ENCODE measurements at places on chromosomes 16 and 17. TPM values are rescaled to one million over a fixed set of nuclear protein-coding genes. Genes with fewer than 3 reads are reported as not detected.

DNA sequence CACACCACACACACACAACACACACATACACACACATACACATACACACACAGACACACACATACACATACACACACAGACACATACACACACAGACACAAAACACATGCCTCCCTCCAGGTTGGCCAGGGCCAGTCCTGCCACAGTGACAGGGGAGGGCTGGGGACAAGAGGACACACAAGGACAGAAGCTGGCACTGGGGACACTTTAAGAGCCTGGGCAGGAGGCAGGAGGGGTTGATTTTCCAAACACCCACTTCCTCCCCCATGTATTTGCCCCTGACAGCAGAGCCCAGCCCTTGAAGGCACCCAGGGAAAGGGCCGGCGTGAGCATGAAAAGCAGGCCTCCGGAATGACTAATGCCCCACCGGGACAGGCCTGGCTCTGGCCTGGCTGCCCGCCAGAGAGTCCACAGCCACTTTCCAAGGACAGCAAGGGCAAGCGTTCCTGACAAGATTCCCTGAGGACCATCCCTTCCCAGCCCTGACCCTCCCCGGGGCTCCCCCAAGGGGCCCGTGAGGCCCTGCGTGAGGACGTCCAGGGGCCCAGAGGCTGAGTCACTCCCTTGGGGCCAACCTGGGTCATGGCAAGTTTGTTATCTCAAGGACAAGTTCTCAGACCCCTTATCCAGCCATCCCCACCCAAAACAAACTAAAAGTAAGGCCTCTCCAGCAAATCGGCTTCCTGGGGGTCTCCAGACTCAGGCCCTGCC lies 235.6 kb downstream of the ZNF423 start:
- peaks cover 27% of the 10 kb centered on the region for H3K4me1 ChIP-seq
- H3K36me3 ChIP-seq: no peaks in the 10 kb centered on the region
- peak overlapping the region; percentile 15 for H3K27ac ChIP-seq
- H3K27me3 ChIP-seq: no peaks in the 10 kb centered on the region

DNA sequence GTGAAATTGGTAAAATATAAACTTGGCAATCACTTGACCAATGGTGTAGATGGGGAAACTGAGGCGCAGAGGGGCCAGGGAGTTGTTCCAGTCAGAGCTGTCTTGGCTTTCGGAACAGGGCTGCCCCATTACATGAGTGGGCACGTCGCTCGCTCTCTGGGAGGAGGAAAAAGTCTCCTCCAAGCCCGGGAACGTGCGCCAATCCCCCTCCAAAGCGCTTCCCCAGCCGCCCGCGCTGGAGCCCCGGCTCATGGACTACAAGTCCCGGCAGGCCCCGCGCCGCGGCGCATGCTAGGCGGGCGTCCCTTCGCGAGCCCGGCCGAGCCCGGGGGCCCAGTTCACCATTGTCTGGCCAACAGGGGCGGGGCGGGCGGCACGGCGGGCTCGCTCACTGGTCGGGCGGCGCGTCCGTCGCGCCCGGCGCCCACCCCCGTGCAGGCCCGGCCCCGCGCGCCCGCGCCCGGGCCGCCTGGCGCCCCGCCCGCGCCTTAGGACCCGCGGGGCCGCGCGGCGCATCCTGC lies at the start of gene LLGL1:
LLGL1 (plus strand) TSS at position 515 of the 521 bp plus-strand sequence. CDS start 48 bp downstream, outside the sequence.
- peak within 1 kb of the TSS; percentile 75 for H3K4me3 ChIP-seq
- H3K27ac ChIP-seq: peak within 1 kb of the TSS; percentile 68
- H3K4me1 ChIP-seq: peaks cover 18% of the 10 kb centered on the region
- no peaks in the 10 kb centered on the region for H3K36me3 ChIP-seq
- peak; percentile 94 for DNase-seq

GRCh38 chr17:69506489-69506888 lies 92.0 kb downstream of the MAP2K6 start:
- H3K27ac ChIP-seq: no peak overlapping the region
- no peaks in the 10 kb centered on the region for H3K27me3 ChIP-seq
- no peak overlapping the region for H3K4me3 ChIP-seq
- no peak for DNase-seq
- H3K4me1 ChIP-seq: no peaks in the 10 kb centered on the region

GRCh38 chr17:55705847-55706246 lies 16.8 kb downstream of the TMEM100 start:
- H3K27me3 ChIP-seq: no peaks in the 10 kb centered on the region
- no peak overlapping the region for H3K4me3 ChIP-seq
- H3K4me1 ChIP-seq: peaks cover 25% of the 10 kb centered on the region
- no peak for DNase-seq
- H3K27ac ChIP-seq: no peak overlapping the region

DNA sequence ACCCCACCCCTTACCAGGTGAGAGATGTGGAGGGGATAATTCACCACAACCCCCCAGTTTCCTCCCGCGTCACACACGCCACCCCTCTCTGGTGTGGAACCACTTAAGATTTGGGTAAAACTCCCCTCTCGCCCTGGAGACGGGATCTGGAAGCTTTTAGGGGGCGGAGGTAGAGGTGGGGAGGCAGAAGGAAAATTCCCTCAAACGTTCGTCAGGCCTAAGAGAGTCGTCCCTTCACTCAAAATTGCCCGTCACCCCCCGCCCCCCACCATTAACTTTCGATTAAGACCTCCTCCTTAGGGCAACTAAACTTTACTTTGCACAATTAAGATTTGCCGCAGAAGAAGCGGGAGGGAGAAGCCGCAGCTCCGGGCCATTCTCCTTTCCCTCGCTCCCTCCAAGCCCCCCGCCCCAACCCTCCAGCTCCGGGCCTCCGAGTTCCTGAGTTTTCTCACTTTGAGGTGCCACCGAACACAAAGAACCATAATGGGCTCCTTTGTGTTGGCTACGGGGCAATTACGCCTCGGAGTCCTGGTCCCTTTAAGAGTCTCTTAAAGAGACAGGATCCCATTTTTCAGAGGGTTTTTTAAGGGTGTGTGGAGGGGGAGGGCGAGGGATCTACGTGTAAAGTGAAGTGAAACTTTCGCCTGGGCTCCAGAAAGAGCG lies 985 bp upstream of the FZD2 start:
- H3K27ac ChIP-seq: peak overlapping the region; percentile 82
- H3K4me1 ChIP-seq: no peaks in the 10 kb centered on the region
- H3K27me3 ChIP-seq: peaks cover 10% of the 10 kb centered on the region

- no peaks in the 10 kb centered on the region for H3K4me1 ChIP-seq
- no peak overlapping the region for H3K4me3 ChIP-seq
- no peaks in the 10 kb centered on the region for H3K27me3 ChIP-seq
- H3K27ac ChIP-seq: no peak overlapping the region
Observed at GRCh38 chr16:12065866-12066545, 89.5 kb downstream of the SNX29 start.

DNA sequence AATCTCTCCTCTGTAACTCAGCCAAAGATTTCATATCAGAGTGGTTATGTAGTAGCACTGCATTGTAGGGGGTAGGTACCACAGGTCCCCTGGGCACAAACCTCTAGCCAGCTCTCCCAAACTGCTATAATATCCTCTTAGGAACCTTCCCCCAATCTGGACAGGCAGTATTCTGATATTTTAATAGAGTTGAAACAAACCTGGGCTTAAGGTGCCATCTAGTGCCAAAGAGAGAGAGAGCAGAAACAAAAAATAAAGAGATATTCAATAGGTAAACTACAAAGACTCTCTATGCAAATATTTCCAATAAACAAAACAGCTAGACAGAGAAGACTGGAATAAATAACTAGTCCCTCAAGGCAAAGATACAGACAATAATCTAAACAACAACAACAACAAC lies 1070.0 kb downstream of the CDH11 start:
- no peak for DNase-seq
- no peak overlapping the region for H3K27ac ChIP-seq
- H3K27me3 ChIP-seq: no peaks in the 10 kb centered on the region
- no peaks in the 10 kb centered on the region for H3K4me1 ChIP-seq
- H3K4me3 ChIP-seq: no peak overlapping the region

DNA sequence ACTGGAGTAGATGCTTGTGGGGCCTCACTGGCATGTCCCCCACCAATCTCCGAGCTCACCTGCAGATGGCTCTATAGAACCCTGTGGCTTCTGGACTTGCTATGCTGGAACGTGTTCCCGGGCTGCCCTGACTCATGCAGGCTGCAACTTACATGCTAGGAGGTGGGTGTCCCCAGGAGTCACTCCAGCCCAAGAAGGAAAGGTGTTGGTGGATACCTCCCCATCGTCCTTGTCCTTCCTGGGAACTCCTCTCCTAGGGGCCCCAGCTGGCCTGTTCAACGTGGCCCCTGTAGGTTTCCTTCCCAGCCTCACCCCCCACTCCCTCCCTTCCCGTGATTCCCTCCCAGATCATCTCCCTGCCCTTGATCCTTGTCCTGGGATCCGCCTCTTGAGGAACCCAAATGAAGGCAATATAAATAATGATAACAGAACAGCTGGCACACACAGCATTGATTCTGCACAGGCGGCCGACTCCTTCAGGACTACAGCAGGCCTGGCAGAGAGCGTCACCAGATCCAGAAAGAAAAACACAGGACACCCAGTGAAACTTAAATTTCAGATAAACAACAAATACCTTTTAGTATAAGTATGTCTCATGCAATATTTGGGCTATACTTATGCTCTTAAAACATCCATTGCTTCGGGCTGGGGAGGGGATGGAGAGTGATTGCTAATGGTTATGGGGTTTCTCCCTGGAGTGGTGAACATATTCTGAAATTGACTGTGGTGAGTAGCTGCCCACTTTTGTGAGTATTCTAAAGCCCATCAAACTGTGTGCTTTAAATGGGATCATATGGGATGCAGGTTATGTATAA lies 221.1 kb upstream of the GSE1 start:
- H3K4me3 ChIP-seq: no peak overlapping the region
- H3K27ac ChIP-seq: no peak overlapping the region
- H3K36me3 ChIP-seq: no peaks in the 10 kb centered on the region
- no peaks in the 10 kb centered on the region for H3K27me3 ChIP-seq
- H3K4me1 ChIP-seq: peaks cover 44% of the 10 kb centered on the region

GRCh38 chr17:4009186-4009785 lies 45.0 kb upstream of the ATP2A3 start:
- no peak overlapping the region for H3K4me3 ChIP-seq
- no peaks in the 10 kb centered on the region for H3K27me3 ChIP-seq
- H3K36me3 ChIP-seq: peaks cover 30% of the 10 kb centered on the region
- no peaks in the 10 kb centered on the region for H3K4me1 ChIP-seq

GRCh38 chr17:21025451-21025850 lies 17.4 kb downstream of the USP22 start:
- H3K4me3 ChIP-seq: no peak overlapping the region
- H3K36me3 ChIP-seq: peaks cover 14% of the 10 kb centered on the region
- no peaks in the 10 kb centered on the region for H3K27me3 ChIP-seq
- peaks cover 86% of the 10 kb centered on the region for H3K4me1 ChIP-seq

- peaks cover 79% of the 10 kb centered on the region for H3K36me3 ChIP-seq
- no peak overlapping the region for H3K4me3 ChIP-seq
- no peak overlapping the region for H3K27ac ChIP-seq
- no peaks in the 10 kb centered on the region for H3K4me1 ChIP-seq
Observed at GRCh38 chr17:44417553-44417952, 28.1 kb upstream of the ITGA2B start.

GRCh38 chr16:50491516-50491915 lies 56.7 kb upstream of the NKD1 start:
- H3K4me3 ChIP-seq: no peak overlapping the region
- no peak overlapping the region for H3K27ac ChIP-seq
- DNase-seq: no peak
- no peaks in the 10 kb centered on the region for H3K4me1 ChIP-seq
- H3K36me3 ChIP-seq: no peaks in the 10 kb centered on the region

DNA sequence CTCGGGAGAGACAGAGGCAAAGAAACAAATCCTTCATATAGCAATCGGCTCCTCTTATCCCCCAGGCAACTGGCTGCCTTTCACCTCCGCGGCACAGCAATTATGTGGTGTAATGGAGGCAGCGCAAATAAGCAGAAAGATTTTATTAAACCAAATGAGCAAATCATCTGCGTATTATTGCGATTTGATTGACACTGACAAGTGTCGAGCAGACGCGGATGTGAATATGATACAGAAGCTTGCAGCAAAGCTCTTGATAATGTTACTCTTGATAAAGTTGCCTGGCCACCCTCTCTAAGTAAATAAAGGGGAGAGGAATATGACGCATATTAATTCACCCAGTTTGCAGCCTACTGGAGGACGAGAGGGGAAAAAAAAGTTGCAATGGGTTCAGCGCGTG lies 26.5 kb upstream of the AKTIP start:
- no peaks in the 10 kb centered on the region for H3K4me1 ChIP-seq
- H3K36me3 ChIP-seq: no peaks in the 10 kb centered on the region
- no peak overlapping the region for H3K4me3 ChIP-seq
- no peaks in the 10 kb centered on the region for H3K27me3 ChIP-seq

- H3K27me3 ChIP-seq: no peaks in the 10 kb centered on the region
- DNase-seq: peak; percentile 34
- no peaks in the 10 kb centered on the region for H3K36me3 ChIP-seq
Observed at GRCh38 chr17:72501404-72502370, 380.9 kb downstream of the SOX9 start.

- H3K36me3 ChIP-seq: no peaks in the 10 kb centered on the region
- H3K27ac ChIP-seq: no peak overlapping the region
- H3K4me1 ChIP-seq: no peaks in the 10 kb centered on the region
- no peak overlapping the region for H3K4me3 ChIP-seq
- no peaks in the 10 kb centered on the region for H3K27me3 ChIP-seq
- no peak for DNase-seq
Observed at GRCh38 chr16:78333808-78334207, 234.4 kb downstream of the WWOX start.

DNA sequence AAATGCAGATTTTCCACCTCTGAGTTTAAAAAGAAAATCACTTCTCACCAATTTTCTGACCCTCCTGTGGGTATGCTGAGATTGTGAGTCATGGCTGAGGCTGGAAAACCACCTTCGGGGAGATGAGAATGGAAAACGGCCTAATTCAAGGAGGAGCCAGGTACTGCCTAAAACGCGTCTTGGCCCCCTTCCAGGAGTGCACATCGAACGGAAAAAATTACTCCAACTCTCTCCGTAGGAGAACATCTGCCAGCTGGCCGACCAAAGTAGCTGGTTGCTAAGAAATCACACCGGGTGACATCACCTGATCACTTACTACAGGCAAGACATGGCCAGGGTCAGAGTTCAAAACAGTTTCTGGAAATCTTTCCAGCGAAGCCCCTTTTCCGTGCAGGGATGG lies 107.6 kb downstream of the ZNF423 start:
- H3K27ac ChIP-seq: no peak overlapping the region
- no peaks in the 10 kb centered on the region for H3K4me1 ChIP-seq
- DNase-seq: peak; percentile 40
- H3K36me3 ChIP-seq: no peaks in the 10 kb centered on the region
- no peak overlapping the region for H3K4me3 ChIP-seq

DNA sequence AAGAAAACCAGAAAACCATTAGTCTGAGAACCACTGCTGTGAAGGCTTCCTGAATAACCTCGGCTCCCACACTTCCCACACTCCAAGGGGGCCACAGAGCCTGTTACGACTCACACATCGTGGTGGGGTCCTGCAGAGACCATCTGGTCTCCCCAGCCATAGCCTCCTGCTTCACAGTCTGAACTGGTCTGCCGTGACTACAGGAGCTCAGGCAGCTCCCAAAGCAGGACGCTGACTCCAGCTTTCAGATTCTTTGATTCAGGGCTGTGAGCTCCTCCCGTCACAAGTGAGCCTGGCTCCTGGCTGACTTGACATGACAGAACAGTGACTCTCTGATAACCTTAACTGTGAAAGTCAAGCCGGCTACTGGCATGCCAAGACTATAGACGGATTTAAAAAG lies 37.8 kb downstream of the CYB5D2 start:
- H3K27ac ChIP-seq: no peak overlapping the region
- H3K4me1 ChIP-seq: no peaks in the 10 kb centered on the region
- no peaks in the 10 kb centered on the region for H3K27me3 ChIP-seq
- no peaks in the 10 kb centered on the region for H3K36me3 ChIP-seq
- DNase-seq: no peak

RGS11 gene
- 59.0 TPM for total RNA-seq

CCDC78 gene
- 7.5 TPM for total RNA-seq

ITGAE gene
- total RNA-seq: 11.1 TPM

CA7 gene
- total RNA-seq: not detected

NIP7 gene
- total RNA-seq: 10.5 TPM

ZNF385C gene
- not detected for total RNA-seq

MYCBPAP gene
- total RNA-seq: 6.8 TPM

GPR142 gene
- 2.8 TPM for total RNA-seq

NPIPB12 gene
- 62.6 TPM for total RNA-seq

NGFR gene
- total RNA-seq: 279 TPM

RHBDF2 gene
- 88.8 TPM for total RNA-seq
